Lung microvascular endothelial cell (primary cell): ENCODE measurements at places on chromosomes 1 and 21. TPM values are rescaled to one million over a fixed set of nuclear protein-coding genes. Genes with fewer than 3 reads are reported as not detected.

RGS13 gene
- not detected in 2 replicates for total RNA-seq

RBP7 gene
- 0.22 TPM in 1 of 2 replicates, not detected in the other for total RNA-seq

OR2L3 gene
- not detected in 2 replicates for total RNA-seq

TAS1R1 gene
- total RNA-seq, result not detected in 2 replicates

PLEKHG5 gene
- 17.9 and 20.9 TPM in 2 replicates for total RNA-seq

LCE3D gene
- not detected in 2 replicates for total RNA-seq

C1orf56 gene
- total RNA-seq, result 0.79 and 0.87 TPM in 2 replicates

TRIM63 gene
- under 0.01 TPM in 1 of 2 replicates, not detected in the other for total RNA-seq

GJA5 gene
- total RNA-seq, result under 0.01 and 0.87 TPM in 2 replicates

GNAT2 gene
- under 0.01 and 0.22 TPM in 2 replicates for total RNA-seq

OVAAL gene
- total RNA-seq, result not detected in 2 replicates

DDR2 gene
- 3.4 and 9.2 TPM in 2 replicates for total RNA-seq

ZNF436 gene
- 14.1 and 17.7 TPM in 2 replicates for total RNA-seq

WDR77 gene
- total RNA-seq, result 29.8 and 34.0 TPM in 2 replicates

DONSON gene
- 6.5 and 8.9 TPM in 2 replicates for total RNA-seq

CHIA gene
- not detected in 2 replicates for total RNA-seq

KCNE1 gene
- total RNA-seq, result 0.22 and 0.40 TPM in 2 replicates

PWP2 gene
- total RNA-seq, result 9.6 and 19.4 TPM in 2 replicates

SMYD2 gene
- total RNA-seq, result 147 and 192 TPM in 2 replicates

AADACL4 gene
- not detected in 2 replicates for total RNA-seq
